ENCODE measurements at places on chromosomes 12 and 14.
A peak's percentile ranks its signal among the peaks of the same experiment; 100 is the strongest.

DNA sequence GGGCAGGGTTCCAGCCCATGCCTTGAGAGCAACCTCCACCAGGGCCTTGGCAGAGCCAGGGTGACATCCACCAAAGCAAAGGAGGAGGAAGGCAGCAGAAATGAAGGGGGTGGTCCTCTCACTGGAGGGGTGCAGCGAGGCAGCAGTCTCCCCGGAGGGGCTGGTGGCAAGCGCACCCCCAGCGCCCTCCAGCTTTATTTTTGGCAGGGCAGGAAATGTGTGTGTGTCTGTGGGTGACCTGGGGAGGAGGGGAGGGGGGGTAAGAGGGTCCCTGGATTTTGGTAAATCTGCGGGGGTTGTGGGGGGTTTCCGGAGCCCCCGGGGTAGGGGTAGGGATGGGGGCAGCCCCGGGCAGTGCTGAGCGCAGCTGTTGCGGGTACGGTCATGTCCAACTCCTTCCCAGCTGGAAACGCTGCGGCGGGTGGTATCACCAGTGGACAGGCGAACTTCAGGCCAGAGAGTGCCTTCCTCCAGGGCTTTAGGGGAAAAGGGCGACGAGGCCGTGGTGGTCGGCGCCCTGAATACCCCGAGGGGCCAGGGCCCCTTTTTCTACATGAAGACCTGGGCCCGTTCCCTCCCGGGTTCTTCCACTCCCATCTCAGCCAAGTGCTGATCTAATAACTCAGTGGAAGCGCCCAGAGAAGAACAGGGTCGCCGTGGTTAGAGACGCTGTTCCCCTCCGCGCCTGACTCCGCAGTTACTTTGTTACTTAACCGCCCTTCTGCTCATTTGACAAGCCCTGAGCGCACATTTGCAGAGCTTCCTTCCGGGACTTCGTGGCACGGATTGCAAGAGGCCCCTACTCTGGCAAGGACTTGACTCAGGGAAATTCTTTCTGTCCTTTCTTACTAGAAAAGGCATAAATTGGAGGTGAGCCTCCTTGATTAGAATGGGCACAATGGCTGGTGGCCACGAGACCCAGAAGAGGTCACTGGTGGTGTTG lies 55.2 kb downstream of the FOS start:
- peak; percentile 11 for DNase-seq

DNA sequence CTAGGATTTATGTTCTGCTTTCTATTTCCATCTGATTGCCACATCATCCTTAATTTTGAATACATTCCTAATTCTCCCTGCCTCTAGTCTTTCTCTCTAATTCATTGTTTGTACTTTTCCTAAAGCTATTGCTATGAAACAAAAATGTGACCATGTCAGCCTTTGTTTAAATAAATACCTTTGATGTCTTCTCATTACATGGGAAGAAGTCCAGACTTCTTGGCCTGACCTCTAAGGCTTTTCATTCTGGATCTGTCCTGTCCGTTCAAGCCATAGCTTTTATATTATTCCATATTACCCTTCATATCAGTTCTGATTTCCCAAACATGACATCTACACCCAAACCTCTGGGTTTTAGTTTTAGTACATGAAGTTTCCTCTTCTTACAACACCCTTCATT lies 91.4 kb downstream of the CDK17 start:
- DNase-seq = no peak

GRCh38 chr12:120584343-120585149 lies 3.3 kb upstream of the POP5 start:
- peak; percentile 28 for DNase-seq

DNA sequence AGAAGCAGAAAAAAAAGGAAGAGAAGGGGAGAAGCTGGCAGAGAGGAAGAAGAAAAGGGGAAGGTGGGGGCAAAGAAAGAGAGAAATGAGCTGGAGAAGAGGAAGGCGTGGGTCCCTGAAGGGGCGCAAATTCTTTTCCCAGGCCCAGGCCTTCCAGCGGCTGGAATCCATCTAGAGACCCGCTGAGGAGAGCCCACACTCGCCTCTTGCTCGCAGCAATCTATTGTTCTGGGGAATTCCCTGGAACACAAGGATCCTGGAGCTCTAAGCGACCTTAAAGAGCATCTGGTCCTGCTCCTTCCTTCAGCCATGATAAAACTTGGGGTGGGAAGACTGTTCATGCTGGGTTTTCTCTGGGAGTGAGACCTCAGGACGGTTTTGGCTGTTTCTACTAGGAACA lies 41.2 kb upstream of the FKBP4 start:
- no peak for DNase-seq

- DNase-seq = no peak
Measured at GRCh38 chr14:89700801-89701200, 253.7 kb downstream of the EFCAB11 start.

DNA sequence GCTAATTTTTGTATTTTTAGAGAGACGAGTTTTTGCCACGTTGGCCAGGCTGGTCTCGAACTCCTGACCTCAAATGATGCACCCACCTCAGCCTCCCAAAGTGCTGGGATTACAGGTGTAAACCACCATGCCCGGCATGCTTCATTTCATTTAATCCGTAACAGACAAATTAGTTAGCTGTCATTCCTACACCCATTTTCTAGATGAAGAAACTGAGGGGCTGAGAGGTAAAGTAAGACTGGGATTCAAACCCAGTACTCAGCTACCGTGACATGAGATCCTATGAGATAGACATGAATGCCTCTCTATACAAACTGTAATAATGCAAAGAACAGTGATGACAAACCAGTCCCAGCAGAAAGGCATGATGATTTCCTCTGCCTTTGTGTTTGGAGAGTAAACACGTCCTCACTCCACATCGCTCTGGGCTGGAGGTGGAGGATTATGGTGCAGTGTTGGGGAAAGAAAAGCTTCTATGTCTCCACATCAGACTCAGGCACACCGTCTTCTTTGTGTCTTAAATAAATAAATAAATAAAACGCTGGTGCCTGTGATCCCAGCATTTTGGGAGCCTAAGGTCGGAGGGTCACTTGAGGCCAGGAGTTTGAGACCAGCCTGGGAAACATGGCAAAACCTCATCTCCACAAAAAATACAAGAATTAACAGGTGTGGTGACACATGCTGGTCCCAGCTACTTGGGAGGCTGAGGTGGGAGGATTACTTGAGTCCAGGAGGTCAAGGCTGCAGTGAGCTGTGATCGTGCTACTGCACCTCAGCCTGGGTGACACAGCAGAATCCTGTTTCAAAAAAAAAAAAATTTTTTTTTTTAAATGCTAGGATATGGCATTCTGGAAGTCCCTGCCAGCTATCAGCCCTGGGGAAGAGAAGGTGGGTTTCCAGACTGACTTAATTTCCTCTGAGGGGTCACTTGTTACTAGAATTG lies 10.5 kb downstream of the VSX2 start:
- DNase-seq = no peak

DNA sequence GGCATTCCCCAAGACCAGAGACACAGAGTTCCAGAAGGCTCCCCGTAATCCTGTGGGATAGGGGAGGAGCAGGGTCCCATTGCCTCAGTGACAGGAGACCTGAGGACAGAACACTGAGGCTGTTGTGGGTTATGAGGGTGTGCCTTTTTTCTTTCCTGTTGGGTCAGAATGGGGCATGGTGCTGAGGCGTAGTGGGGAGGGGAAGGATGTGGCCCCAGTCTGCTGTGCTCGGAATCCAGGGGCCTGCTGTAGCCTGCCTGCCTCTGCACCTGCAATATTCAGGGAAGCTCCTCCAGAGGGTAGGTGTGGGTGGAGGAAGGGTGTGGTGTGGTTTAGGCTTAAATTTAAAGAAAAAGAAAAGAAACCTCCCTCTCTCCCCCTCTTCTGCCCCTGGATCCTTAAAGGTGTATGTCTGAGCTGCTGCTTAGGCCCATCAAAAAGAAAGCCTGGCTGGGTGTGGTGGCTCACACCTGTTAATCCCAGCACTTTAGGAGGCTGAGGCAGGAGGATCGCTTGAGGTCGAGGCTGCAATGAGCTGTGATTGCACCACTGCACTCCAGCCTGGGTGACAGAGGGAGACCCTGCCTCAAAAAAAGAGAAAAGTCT lies 18.7 kb downstream of the PLEKHG3 start:
- no peak for DNase-seq

- no peak for DNase-seq
Measured at GRCh38 chr12:98799822-98800221, 154.7 kb downstream of the APAF1 start.

- no peak for DNase-seq
Measured at GRCh38 chr14:68527329-68527851, 265.5 kb downstream of the ZFP36L1 start.

- no peak for DNase-seq
Measured at GRCh38 chr12:114628199-114628598, 55.8 kb downstream of the TBX3 start.

GRCh38 chr14:71783088-71783487 lies 149.1 kb upstream of the RGS6 start:
- DNase-seq = no peak

GRCh38 chr14:102508410-102508773 lies 1.2 kb downstream of the ANKRD9 start:
- DNase-seq = no peak

DNA sequence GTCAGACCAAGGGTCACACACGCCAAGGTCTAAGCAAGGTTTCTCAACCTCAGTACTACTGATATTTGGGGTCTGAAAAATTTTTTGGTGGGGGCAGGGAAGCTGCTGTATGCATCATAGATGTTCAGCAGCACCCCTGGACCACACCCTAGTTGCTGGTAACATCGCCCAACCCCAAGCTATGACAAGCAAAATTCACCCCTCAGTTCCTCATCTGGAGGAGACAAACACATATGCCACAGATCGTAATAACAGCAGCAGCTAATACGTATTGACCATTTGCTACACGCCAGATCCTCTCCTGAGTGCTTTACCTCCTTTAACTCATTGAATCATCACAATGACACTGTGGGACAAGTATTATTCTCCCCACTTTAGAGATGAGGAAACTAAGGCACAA lies 46.4 kb downstream of the ACTN1 start:
- no peak for DNase-seq

DNA sequence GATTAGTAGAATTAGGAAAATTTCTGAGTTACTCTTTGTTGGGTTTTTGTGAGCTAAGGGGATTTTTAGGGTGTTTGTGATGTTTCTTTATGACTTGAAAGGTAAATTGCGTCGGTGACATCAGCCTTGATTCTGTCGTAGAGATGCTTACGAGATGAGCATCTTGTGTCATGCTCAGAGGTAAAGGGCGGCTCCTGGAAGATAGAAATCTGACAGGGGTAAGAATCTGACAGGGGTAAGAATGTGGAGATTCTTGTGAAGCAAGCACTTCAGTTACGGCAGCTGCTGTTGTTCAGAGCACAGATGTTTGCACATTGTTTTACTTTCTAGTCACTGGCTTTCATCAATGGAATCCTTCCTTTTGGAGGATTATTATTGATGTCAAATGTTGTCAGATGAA lies 22.5 kb downstream of the EML1 start:
- no peak for DNase-seq

GRCh38 chr12:124786061-124786964 lies 77.4 kb downstream of the SCARB1 start:
- DNase-seq = no peak

- no peak for DNase-seq
Measured at GRCh38 chr12:39392154-39392925, 50.6 kb downstream of the KIF21A start.

DNA sequence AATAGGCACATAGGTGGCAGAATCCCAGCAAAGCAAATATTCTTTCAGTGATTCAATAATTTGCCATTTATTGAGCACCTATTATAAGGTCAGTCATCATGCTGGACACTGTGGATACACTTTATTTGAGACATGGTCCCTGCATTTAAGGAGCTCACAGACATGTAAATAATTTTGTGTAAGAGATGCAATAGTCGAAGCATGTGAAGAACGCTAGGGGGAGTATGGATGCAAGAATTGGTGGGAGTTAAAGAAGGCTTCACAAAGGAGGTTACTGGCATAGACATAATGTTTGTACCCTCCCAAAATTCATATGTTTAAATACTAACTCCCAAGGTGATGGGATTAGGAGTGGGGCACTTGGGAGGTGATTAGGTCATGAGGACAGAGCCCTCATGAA lies 260.6 kb upstream of the GARIN6 start:
- DNase-seq = no peak

- DNase-seq = no peak
Measured at GRCh38 chr12:117025481-117026151, 73.6 kb downstream of the TESC start.

DNA sequence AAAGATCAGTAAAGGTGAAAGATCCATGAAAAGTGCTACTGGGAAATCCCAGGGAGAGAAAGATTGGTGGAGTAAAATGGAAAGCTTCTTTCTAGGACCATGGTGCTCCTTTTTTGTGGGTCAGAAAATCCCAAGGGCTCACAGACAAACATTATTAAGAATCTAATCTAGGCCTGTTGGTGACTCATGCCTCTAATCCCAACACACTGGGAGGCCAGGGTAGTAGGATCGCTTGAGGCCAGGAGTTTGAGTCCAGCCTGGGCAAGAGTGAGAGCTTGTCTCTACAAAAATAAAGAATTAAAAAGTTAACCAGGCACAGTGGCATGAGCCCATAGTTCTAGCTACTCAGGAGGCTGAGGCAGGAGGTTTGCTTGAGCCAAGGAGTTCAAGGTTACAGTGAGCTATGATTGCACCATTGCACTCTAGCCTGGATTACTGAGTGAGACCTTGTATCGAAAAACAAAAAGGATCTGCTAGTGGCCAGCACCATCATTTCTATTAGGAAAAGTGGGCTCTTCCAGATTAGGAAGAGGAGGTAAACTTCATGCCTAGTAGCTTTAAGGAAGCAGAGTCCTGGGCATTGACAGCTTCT lies 43.0 kb downstream of the TXNRD1 start:
- DNase-seq = no peak

DNA sequence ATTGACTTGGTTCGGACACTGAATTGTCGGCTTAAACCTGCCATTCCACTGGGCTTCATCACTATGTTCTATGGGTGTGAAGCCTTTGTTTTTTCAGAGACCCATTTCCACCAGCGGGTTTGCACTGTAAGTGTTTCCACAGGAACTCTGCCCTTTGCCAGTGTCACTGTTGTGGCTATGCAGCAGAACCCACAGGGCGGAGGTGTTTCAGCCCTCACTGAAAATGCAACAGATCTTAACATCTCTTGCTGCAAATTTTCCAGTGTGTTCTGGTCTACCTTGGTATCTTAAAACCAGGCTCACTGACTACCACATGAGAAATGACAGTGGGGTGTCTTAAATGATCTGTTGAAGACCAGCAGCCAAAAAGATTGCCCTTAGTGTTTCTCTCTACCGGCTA lies 21.1 kb downstream of the PRKCH start:
- DNase-seq = peak; percentile 73

GRCh38 chr12:46571608-46572007 lies 199.0 kb upstream of the SLC38A2 start:
- DNase-seq = no peak

DNA sequence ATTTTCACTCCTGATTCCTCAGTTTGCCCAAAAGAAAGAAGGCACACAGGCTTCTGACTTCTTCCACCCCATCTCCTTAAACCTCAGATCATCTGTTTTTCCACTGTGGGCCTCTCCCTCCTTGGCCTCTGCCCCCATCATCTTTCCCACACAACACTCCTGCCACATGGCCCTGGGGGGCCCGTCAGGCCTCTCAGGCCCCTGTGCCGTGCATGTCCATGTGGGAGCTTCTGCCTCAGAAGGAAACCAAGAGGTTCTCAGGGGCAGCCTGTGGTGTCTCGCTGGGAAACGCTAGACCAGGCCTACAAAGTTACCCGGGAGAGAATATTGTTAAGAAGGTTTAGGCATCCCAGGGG lies 8.0 kb downstream of the KLHL33 start:
- DNase-seq = no peak

- DNase-seq = no peak
Measured at GRCh38 chr14:85883966-85884365, 354.0 kb downstream of the FLRT2 start.
